Uterus (tissue), 4 donors: ENCODE measurements at places on chromosomes 4 and X. TPM values are rescaled to one million over a fixed set of nuclear protein-coding genes. Genes with fewer than 3 reads are reported as not detected.

Gene KLB
- not detected for total RNA-seq

Gene MMRN1
- 70.9 TPM for total RNA-seq

Gene CXCL11
- total RNA-seq = not detected

Gene IQSEC2
- 10.6 TPM for total RNA-seq

Gene CTAG1B
- total RNA-seq = 0.46 TPM

Gene CXCL13
- not detected for total RNA-seq

Gene DMRTC1B
- total RNA-seq = 0.88 TPM

Gene GABRG1
- not detected for total RNA-seq

Gene FAM133A
- total RNA-seq = not detected

Gene SAGE1
- not detected for total RNA-seq

Gene AIFM1
- total RNA-seq = 21.2 TPM

Gene GPM6B
- total RNA-seq = 6.8 TPM

Gene ANXA10
- not detected for total RNA-seq

Gene PCDH19
- 5.2 TPM for total RNA-seq

Gene GPR173
- 8.4 TPM for total RNA-seq

Gene FAT4
- total RNA-seq = 25.1 TPM

Gene LONRF3
- 8.8 TPM for total RNA-seq

Gene SPOCK3
- 1.3 TPM for total RNA-seq

Gene MAGEB1
- not detected for total RNA-seq

Gene MAGEB6
- total RNA-seq = not detected

Gene FUNDC1
- 11.7 TPM for total RNA-seq

Gene CACNA1F
- not detected for total RNA-seq

Gene EGF
- 3.5 TPM for total RNA-seq

Gene OTUD5
- total RNA-seq = 58.7 TPM

Gene SRPK3
- total RNA-seq = 0.76 TPM

Gene HTN1
- total RNA-seq = not detected

Gene TMSB15C
- 10.8 TPM for total RNA-seq

Gene UNC5C
- 21.6 TPM for total RNA-seq

Gene CTAG2
- not detected for total RNA-seq

Gene TMEM35A
- 4.7 TPM for total RNA-seq

Gene ANOS1
- 0.55 TPM for total RNA-seq

Gene DMP1
- total RNA-seq = not detected

Gene CDK16
- total RNA-seq = 72.2 TPM

Gene KDM6A
- total RNA-seq = 69.0 TPM
